Hematopoietic multipotent progenitor cell (in vitro differentiated cells): ENCODE measurements at places on chromosomes 3 and 15.

DNA sequence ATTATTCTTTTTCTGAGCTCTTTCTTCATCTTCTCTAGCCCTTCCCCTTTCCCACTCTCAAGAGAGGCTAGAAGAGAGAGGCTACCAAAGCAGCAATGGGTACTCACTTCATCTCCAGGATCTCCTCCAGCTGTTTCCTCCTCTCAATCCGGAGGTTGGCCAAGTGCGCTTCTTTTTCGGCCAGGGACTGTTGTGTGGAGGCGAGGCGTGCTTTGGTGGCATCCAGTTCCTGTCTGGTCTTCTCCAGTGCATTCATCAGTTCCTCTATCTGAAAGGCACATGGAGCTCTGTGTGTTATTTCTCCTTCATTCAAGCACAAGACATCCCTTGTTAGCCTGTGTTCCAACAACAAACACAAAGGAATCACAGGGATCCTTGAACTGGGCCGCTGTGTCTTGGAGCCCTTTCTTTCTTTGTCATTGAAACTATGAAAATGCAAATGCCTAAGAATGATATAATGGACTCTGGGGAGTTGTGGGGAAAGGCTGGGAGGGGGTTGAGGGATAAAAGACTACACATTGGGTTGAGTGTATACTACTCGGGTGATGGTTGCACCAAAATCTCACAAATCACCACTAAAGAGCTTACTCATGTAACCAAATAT lies 401.3 kb upstream of the WNT5A start:
- no peak for DNase-seq

- no peak for DNase-seq
These were observed 22.9 kb upstream of the THUMPD3 start for GRCh38 chr3:9339761-9340471.

DNA sequence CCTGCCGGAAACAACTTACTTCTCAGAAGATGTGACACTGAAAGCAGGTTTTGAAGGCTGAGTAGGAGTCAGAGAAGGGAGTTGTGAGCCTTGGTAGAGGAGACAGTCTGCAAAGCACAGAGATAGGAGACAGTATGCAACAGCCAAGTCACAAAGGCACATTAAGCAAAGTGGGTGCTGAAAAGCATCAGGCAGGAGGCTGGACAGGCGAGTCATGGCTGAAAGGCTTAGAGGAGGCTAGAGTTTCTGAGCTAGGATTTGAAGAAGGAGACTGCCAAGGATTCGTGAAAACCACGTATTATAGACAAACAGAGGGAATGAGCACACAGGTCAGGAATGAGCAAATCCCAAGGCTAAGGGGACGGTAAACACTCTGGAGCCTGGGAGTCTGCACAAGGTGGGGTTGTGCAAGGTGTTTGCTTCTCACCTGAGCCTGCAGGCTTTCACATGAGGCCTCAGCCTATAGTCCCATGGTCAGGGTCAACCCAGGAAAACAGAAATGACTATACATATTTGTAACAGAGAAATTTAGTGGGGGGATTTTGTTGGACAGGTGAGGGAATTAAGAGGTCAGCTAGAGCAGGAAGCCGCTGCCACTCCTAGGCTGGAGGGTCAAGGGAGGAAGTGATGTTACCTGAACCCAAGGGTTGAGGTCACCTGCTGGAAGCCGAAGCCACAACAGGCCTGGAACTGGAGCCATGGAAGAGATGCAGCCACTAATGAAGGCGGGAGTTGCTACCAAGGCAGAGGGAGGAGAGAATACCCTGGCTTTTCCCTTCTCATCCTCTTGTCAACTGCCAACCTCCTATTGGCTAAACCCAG lies 23.1 kb upstream of the TRIM71 start:
- no peak for DNase-seq

- no peak for DNase-seq
These were observed 204.6 kb downstream of the ZIC1 start for GRCh38 chr3:147613725-147614124.

DNA sequence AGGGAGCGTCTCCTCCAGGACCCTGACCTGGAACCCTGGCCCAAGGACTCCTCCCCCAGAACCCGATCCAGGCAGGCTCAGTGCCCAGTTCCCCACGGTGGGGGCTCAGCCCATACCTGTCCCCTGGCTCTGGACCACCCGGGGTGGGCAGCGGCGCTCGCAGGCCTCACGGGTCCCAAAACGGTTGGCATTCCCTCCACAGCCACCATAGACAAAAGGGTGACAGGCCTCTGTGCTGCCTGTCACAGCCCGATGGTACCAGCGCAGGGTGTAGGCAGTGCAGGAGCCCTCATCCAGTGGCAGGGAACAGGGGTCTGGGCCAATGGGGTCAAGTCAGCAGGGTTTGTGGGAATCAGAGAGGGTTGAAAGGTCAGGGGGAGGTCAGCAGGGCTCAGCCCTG lies 1.1 kb upstream of the UCN2 start:
- no peak for DNase-seq

GRCh38 chr15:101478701-101479341 lies 10.7 kb downstream of the PCSK6 start:
- no peak for DNase-seq

DNA sequence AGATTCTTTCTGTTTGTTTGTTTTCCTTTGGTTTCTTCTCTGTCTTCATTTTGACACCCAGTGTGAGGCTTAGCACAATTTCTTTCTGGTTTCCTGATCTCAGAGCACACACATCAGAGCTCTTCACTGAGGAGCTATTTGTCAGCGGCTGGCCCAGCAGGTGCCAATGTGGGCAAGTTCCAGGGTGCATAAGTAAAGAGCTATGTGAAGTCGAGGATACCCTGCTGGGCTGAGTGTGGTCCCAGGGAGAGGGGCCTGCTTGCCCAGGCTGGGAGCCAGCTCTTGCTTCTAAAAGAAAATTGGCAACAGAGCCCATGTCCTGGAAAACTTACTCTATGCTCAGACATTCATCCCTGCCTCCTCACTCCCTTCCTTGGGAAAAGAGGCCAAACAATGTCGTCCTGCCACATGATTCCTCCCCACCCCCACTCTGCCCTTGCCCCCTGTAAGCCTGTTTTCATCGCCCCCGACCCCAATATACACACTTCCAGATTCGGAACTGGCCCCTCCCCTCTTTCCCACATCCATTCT lies 101.2 kb downstream of the ST8SIA2 start:
- DNase-seq, result no peak

DNA sequence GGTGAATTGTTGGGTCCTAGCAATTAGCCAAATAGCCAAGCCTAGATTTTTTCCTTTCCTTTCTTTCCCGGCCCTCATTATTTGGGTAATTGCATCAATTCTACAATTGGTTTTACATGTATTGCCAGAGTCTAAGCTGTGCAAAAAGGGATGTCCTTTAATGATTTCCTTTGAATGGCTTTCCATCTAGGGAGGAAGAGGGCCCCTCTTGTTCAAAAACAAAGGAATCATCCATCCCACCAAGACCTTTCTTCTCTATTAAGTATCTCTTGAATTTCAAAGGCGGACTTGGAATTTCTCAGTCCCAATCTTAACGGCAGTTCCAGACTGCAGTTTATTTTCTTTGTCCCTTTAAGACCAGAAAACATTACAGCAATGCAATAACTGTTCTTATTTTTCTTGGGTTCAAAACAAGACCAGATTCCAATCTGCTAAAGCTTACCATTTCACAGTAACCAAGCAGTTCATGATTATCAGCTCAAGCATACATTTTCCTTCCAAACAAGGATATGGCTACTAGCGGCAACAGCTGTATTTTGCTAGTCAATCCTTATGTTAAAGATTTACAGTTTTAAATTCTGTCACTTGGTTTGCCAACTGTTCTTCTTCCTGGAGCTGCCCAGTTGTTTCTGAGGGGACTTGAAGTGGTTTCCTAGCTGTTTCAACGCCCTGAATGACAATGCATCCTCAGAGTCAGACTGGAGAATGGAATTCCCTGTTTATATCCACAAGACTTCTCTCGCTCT lies 91.4 kb upstream of the LRIG1 start:
- DNase-seq, result no peak

- no peak for DNase-seq
These were observed 45.0 kb downstream of the EHHADH start for GRCh38 chr3:185208823-185209222.
